ENCODE measurements at places on chromosomes 1 and 21. TPM values are rescaled to one million over a fixed set of nuclear protein-coding genes. Genes with fewer than 3 reads are reported as not detected.

S100A1 gene
- not detected for total RNA-seq

NTMT2 gene
- not detected for total RNA-seq

NFASC gene
- under 0.01 TPM for total RNA-seq

LHX8 gene
- total RNA-seq = not detected

ALG14 gene
- total RNA-seq = 2.0 TPM

RNU1-1 gene
- under 0.01 TPM for total RNA-seq

TMEM52 gene
- 0.65 TPM for total RNA-seq

CLDN8 gene
- not detected for total RNA-seq

RGS7 gene
- 2.3 TPM for total RNA-seq

KRTAP11-1 gene
- total RNA-seq = not detected

WNT3A gene
- not detected for total RNA-seq

SYT14 gene
- total RNA-seq = 0.48 TPM

KPRP gene
- not detected for total RNA-seq

PDE9A gene
- total RNA-seq = 0.96 TPM

C1QTNF12 gene
- total RNA-seq = 0.33 TPM
